ENCODE measurements at places on chromosomes 3 and 15.

DNA sequence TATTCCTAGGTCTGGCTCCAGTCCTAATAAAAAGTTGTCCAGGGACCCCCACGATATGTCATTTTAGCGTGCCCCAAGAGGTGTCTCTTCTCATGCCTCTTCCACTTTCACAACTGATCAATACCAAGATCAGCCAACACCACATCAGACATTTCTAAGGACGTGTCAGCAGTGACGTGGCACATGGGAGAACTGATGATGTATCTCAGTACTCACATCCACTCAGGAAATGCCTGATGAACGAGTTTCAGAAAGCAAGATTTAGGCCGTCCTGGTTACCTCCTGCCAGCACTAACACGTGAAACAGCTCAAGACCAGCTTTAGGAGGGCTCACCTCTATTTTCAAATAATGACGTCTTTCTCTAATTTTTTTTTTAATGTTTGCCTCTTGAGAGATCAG is 19.6 kb downstream of the VGLL4 start:
- DNase-seq: peak; percentile 64

DNA sequence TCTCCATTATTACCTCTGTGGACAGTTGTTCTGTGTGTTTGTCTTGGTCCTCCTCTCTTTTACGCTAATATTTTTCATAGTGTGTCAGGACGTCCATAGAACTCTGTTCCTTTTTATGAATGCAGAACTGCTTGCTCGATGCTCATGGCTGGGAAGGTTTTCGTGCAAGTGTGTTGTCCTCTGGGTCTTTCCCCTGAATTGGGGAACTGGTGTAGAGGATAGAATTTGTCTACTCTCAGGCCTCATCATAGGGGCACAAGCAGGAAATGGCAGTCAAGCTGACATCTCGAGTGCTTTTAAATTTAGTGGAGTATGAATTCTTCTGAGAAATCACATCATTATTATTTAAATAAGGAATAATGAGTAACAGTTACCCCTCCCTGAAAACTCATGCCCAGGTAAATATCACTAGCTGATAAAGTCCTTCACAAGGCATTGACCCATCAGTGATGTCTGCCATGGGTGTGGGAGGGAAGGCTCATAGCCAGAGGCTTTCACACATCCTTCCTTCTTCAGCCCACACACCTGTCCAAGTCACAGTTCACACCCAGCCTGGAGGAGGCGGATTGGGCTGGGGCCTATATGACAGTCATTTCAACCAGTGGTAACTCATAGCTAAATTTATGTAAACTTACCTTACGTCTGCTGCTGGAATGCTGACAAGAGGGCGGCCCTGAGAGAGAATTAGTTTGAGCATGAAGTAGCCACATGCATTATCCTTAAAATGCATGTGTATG is 226.1 kb downstream of the PLCL2 start:
- no peak for DNase-seq

GRCh38 chr3:121531269-121531668 is 14.5 kb downstream of the POLQ start:
- no peak for DNase-seq

GRCh38 chr3:50170689-50171088 is 15.6 kb downstream of the SEMA3F start:
- no peak for DNase-seq

DNA sequence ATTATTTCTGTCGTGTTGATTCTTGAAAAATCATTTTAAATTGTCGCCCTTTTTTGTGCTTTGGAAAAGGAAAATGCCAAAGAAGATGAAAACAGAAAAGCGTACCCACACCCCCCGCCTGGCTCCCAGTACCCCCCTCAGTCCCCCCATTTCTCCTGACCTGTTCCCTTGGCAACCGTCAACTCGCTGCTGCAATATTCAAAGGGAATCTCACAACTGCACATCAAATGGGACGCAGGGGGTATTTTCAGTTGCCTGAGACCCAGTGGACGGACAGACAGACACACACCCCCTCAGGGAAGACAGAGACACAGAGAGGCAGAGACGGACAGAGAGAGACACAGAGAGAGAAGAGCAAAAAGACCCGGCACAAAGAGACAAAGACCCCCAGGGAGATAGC is 83.5 kb upstream of the PRR20G start:
- DNase-seq: no peak

GRCh38 chr15:82140886-82141285 is 95.1 kb upstream of the MEX3B start:
- no peak for DNase-seq

GRCh38 chr3:43852066-43852465 is 161.3 kb downstream of the ABHD5 start:
- DNase-seq: no peak

GRCh38 chr3:42805141-42805821 is 991 bp upstream of the HIGD1A start:
- no peak for DNase-seq

DNA sequence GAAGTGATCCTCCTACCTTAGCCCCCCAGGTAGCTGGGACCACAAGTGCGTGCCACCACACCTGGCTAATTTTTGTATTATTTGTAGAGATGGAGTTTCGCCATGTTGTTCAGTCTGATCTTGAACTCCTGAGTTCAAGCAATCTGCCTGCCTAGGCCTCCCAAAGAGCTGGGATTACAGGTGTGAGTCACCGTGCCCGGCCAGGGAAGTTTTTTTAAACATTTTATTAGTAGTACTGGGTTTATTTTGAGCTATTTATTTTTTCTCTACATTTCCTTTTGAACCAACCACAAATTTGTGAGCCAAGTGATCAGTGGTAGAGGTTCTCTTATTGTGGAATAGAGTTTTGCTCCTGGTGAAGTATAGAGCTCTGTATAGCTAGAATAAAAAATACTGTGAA is 33.7 kb downstream of the ARMC8 start:
- no peak for DNase-seq

DNA sequence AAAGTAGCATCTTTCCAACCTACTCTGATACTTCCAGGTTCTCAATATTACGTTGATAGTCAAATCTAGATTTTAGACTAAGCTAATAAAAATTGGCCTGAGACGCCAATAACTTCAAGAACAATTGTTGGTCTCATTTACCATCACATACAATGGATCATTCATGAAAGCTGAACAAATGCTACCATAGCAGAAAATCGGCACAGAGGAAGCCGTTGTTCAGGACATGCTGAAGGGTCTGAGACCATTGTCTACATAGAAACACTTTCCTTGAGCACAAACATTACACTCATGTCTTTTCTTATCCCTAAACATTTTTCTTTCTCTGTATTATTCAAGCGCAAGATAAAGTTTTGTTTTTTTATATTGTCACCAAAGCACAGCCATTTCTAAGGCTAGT is 37.2 kb upstream of the FHIT start:
- no peak for DNase-seq

DNA sequence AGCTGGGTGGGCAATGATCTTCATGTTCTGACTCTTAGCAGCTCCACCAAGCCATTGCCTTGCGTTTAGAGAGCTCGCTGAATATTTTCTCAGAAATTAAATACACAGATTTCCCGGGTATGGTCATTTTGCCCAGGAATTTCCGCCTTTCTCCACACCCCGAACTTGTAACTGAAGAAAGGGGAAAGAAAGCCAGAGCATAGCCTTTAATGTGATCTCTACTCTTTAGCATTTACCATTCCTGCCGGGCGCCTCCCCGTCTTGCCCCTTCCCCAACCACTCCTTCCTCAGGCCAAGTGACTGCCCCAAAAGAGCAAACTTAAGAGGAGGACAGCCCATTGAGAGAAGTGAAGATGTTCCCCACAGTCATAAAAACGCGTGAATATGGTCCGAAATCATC is 53.1 kb downstream of the LMCD1 start:
- no peak for DNase-seq

DNA sequence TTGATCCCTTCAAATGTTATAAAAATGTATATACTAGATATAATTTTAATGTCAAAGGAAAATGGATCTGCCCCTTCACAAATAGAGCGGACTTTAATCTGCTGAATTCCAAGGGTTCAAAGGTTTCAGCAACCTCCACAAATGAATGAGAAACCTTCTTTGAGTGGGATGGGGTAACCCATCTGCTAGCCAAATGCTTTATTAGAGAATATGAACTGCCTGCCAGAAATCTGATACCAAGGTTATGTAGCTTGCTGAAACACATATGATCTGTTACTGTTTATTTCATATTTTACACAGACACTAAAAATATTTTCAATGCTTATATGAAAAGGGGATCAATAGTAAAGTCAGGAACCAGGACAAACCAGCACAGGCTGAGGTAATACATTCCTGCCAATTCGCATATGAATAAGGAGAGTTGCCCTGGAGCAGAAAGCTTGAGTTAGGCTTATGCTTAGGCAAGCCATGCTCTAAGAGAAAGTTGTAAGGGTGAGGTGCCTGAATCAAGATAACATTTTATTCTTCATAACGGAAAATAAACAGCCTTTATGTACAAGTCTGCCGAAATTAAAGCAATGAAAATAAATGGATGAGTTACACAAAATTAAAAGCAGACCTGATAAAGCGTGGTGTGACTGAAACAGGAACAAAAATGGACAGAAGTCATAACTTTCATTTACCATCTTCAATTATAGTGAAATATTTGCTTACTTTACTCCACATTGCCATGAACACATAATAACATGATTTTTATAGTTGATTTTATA is 26.5 kb downstream of the PLOD2 start:
- no peak for DNase-seq

GRCh38 chr3:63654211-63654610 is 1.7 kb downstream of the SNTN start:
- no peak for DNase-seq

DNA sequence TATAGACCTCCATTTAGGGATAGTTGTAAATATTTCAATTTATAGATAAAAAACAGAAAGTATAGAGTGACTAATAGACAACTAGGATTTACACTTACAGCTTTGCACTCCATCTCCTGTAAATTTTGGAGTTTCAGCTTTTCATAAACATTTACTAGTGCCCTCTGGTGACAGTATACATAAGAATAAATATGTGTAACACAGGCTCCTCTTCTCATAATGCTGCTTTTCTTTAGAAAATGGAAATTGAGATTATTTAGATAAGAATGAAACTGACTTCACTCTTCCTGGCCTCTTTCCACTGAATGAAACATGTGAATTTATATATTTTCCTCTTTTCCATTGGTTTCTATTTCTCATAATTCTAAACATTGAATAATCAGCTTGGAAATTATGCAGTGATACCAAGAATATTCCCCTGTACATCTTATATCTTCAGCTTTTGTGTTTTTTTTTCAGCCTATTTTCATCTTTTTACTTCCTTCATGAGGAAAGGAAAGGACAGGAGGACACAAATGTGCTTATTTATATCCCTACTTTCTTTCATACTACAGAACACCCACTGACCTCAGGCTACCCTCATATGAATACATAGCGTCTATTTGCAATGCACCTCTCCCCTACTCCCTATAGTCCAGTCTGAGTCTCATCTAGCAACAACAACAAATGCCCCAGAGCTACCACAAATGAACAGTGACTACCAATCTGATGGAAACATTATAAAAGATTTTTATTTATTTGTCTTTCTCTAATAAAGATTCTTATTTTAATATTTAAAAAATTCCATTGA is 103.1 kb upstream of the CCDC39 start:
- DNase-seq: no peak

DNA sequence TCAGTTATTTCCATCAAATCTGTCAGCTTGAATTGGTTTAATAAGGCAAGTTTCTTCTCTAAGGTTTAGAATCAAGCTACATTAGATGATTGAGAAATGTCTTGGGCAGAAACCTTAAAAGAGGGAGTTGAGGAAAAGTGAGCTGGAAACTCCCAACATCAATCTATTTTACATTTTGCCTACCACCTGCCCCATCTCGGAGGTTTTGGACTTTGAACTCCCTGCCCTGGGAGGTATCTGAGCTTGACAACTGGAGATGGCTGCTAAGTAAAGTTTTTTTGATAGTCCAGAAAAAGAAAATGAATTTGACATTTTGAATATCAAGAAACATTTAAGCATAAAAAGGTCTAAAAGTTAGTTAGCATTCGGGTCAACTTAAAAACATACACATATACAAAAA is 234.2 kb downstream of the NFKBIZ start:
- DNase-seq: no peak

DNA sequence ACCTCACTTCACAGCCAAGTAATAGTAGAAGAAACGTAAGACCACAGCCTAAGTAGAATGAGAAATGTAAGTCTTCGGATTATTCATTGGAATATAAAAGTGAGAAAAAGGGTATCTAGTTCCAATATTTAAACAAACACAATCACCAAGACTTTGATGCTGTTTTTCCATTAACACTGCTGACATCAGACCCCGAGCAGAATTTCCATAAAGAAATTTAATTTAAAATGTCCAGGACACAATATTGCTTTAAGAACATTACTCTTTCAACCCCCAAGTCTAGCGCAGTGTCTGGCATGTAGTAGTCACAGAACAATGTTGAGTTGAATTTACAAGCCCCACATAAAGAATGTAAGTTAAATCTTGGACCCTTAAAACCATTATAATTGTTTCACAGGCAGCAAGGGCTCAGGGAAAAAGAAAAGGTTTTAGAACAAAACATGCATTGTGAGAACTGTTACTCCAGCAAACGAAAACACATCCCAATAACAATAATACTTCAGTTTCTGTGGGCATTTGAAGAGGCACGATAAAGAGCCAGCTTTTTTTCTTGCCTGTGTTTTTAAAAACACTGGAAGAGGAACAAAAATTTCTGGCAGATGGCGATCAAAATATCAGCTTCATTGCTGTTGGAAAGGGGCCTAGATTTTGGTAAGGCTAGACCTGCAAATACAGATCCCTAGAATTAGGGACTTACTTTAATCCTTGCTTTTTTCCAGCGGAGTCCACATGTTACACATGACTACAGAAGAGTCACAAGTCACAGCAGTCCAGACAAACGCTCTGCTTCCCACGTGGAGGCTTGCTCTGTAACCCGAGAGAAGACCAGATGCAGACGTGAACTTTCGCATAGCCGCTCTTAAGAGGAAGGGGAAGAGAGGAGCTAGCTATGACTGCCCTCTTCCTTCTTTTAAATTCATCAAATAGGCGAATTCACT is 77.9 kb upstream of the IGSF10 start:
- no peak for DNase-seq

- no peak for DNase-seq
These were observed 3.6 kb downstream of the SNX1 start for GRCh38 chr15:64099379-64099778.

DNA sequence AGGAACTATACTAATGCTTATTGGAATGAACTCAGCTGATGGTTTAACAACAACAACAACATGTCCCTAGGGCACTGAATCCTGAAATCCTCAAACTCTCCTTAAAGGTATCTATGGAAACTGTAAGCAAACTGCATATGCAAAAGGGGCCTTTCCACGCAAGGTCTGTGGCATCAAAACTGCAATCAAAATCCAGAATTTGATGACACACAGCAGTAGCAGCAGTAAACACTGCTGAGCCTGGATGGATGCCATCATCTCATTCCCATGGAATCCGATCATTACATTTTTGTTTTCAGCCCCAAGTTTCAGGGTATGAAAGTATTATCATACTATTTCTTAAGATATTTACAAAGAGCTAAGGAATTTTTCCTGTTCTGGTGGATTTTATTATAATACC is 399.7 kb downstream of the VPS13C start:
- no peak for DNase-seq

DNA sequence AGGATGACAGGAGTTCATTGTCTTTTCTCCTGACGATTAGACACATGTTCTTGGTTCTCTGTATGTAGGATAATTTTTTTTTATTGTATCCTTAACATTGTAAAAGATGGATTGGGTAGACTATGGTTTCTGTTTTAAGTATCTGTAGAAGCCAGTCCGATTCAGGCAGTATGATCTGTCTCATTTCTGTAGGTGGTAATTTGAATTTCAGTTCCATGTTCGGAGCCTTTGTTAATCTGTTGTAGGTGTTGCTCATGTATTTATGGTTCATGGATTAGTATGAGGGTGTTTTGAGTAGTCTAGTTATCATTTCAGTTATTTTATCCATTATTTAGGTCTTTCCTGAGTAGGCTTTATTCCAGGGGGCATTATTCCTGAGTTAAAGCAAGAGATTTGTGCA is 32.4 kb upstream of the MME start:
- DNase-seq: no peak

All from stimulated activated naive CD4-positive, alpha-beta T cell treated with Interleukin-2 at 50 U/mL for 16 hours (primary cell).